ENCODE measurements at places on chromosomes 12 and 14.

GRCh38 chr14:35631071-35631805 lies 97.3 kb downstream of the INSM2 start:
- no peak for DNase-seq

DNA sequence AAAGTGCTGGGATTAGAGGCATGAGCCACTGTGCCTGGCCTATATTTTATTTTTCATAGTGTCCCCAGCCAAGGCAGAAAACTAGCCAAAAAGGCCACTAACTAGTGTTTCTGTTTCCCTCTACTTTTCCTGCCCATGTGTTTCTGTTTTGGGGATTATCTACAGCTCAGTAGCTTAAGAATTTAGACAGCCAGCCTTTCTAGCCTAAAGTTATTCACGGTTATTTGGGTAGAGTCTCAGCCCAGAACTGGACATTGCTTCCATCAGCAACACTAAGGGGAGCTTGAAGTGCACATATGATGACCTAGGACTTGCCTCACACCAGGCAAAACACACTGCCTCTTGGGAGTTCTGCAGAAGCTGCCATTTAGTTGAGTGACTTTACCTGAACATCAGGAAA lies 17.9 kb downstream of the PROX2 start:
- DNase-seq: no peak

DNA sequence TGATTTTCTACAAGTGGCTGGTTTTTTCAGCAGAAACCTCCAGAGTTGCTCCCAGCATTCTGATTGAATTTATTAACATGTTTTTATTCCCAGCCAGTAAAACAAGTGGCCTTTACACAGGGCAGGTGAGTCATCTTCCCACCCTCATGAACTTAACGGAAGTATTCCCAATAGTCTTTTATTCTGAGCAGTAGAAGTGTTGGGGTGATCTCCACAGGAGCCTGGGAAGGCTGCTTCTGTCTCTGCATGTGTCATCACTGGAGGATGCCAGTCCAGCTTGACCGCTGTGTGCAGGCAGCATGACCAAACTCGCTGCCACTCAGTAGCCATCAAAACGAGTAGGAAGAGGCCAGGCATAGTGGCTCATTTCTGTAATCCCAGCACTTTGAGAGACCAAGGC lies 13.4 kb upstream of the DNAH10 start:
- no peak for DNase-seq

- no peak for DNase-seq
Observed at GRCh38 chr14:44396226-44396625, 110.9 kb downstream of the FSCB start.

- DNase-seq: no peak
Observed at GRCh38 chr12:113270709-113271009, 49.4 kb downstream of the TPCN1 start.

- no peak for DNase-seq
Observed at GRCh38 chr14:22502007-22502406, 87.0 kb downstream of the DAD1 start.

GRCh38 chr14:75134644-75135043 lies 7.8 kb upstream of the NEK9 start:
- no peak for DNase-seq

GRCh38 chr14:69688299-69688649 lies 76.9 kb downstream of the SUSD6 start:
- no peak for DNase-seq

GRCh38 chr14:84937016-84937415 lies 592.9 kb upstream of the FLRT2 start:
- DNase-seq: no peak

DNA sequence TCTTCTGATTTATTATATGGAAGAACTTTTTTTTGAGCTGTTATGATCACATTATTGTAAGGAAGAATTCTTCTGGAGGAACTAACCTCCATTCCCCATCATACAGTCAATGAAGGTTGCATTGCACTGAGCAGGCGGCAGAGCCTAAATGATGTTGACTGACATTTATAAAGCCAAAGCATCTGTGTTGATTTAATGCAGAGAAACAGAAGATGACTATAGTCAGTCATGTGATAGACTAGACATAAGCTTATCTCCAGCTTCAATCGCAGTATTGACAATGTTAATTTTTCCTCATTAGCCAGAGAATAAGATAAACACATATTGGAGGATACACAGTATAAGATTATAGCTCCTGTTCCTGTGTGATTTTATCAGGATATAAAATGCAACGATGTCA lies 82.0 kb downstream of the PRICKLE1 start:
- DNase-seq: no peak

GRCh38 chr12:121400332-121401139 lies 618 bp downstream of the RNF34 start:
- DNase-seq: no peak

DNA sequence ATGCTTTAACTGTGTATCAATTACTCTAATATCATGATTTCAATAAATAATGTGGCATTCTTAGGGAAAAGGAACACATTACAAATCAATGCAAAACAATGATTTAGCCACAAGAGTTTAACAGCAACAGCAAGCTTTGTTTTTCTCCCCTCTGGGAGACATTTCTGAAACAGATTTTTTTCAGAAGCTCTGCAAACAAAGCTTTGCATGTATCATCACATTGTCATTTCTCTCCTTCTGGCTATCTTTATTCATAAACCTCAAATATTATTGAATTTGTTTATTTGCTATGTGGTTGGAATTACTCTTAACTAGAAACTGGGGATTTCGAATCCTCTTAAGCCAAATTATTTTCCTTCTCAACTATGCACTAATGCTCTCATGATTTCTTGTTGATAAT lies 278.4 kb upstream of the ATXN7L3B start:
- no peak for DNase-seq

- no peak for DNase-seq
Observed at GRCh38 chr14:35374263-35374712, 30.3 kb downstream of the NFKBIA start.

DNA sequence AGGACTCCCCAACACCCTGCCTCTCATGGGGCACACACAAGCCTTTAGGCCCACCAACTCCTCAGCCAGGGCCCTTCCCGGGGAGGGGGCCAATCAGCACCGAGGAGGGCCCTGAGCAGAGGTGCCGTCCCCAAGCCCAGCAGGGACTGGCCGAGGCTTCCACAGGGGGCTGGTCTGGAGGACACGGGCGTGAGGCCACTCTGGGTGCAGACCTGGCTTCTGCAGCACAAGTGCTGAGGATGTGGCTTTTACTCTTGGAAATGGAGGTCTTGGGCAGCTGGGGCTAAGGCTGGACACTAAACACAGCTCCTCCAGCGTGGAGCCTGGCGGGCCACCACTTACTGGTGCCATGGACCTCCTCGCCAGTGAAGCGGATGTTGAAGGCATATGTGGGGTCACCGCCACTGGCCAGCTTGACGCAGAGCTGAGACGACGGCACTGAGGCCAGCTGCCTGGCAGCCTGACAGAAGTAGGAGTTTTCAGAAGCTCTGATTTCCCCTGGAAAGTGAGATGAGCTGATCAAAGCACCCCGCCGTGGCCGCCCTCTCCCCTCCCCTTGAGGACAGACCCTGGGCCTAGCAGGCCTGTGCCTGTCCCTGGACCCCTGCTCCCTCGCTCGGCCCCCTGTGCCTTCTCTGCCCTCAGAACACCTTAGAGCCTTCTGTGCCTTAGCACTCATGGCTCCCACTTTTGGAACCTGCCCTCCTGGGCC lies 44.0 kb downstream of the TRAFD1 start:
- DNase-seq: no peak

- no peak for DNase-seq
Observed at GRCh38 chr12:102406033-102406584, 74.3 kb downstream of the IGF1 start.

DNA sequence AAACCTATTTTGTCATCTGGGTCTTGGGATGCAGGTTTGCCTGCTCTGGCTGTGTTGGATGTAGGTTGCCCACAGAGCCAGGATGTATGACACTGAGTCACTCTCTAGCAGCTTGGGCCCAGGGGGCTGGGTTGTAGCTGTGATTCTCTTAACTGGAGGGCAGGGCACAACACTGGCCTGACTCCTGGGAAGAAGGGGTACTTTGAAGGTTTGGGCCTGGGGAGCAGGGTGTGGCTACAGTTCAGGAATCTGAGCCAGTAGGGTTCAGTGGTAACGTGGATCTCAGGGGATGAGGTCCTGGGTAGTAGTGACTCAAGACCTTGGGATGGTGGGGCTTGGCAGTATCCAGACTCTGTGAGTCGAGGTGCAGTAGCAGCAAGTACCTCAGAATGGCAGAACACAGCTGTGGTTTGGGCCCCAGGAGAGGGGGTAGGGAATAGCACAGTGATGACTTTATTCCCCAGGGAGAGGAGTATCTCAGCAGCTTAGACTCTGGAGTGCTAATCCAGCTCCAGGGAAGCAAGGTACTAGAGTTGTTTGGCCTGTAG lies 25.7 kb downstream of the TBC1D15 start:
- DNase-seq: no peak

GRCh38 chr14:29712601-29713000 lies 215.0 kb downstream of the PRKD1 start:
- no peak for DNase-seq

- DNase-seq: no peak
Observed at GRCh38 chr12:26896913-26897312, 40.9 kb downstream of the INTS13 start.

- no peak for DNase-seq
Observed at GRCh38 chr12:109871668-109872314, 8.6 kb downstream of the GLTP start.

DNA sequence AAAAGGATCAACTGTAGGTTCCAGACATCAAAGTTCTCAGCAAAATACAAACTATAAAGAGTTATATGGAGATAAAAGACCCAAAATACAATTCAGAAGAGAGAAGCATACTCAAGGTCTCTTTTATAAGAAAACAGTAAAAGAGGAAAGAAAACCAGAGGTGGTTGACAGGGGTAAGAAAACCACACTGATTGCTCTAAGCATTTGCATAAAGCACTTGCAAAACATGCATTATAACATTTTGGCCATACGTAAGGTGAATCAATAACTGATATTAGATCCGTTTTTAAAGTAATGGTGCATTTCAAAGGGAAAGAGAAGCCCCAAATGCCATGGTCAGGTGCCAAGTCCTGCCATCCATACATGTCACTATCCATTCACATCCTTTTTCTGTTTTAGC lies 5.9 kb downstream of the DDHD1 start:
- DNase-seq: no peak

DNA sequence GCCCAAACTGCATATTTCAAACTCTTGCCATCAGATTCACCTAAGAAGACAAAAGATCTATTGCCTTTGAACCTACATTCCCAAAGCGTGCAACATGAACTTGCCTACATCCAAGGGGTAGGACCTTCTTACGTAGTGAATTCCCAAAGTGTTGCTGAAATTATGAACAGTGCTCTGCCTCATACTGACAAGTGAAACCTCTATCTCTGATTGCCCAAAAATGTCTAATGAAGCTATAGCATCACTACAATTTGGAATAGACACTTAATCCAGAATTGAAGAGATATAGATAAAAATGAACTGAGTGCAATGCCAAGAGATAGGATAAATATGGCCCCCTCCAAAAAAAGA lies 31.1 kb downstream of the CLEC2D start:
- DNase-seq: no peak

GRCh38 chr12:85626001-85626783 lies 210.0 kb downstream of the RASSF9 start:
- no peak for DNase-seq

- DNase-seq: no peak
Observed at GRCh38 chr12:48882315-48882687, 16.6 kb upstream of the RND1 start.

DNA sequence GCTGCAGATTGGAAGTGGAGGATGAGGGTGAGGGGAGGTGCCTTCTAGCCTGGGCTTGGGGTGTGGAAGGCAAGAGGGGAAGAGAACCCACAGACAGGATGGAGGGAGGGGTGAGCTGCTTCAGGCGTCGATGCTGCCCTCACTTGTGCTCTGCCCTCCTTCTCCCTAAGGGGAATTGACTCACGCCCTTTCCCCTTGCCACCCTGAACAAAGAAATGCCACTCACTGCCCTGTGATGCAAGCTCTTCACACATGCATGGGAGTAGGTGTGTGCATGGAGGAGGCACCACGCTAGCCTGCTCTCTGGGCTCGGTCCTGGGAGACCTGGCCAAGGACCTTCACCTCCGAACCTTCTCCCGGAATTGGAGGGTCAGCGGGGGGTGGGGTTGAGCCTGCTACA lies 35.7 kb upstream of the PRMT8 start:
- DNase-seq: no peak

DNA sequence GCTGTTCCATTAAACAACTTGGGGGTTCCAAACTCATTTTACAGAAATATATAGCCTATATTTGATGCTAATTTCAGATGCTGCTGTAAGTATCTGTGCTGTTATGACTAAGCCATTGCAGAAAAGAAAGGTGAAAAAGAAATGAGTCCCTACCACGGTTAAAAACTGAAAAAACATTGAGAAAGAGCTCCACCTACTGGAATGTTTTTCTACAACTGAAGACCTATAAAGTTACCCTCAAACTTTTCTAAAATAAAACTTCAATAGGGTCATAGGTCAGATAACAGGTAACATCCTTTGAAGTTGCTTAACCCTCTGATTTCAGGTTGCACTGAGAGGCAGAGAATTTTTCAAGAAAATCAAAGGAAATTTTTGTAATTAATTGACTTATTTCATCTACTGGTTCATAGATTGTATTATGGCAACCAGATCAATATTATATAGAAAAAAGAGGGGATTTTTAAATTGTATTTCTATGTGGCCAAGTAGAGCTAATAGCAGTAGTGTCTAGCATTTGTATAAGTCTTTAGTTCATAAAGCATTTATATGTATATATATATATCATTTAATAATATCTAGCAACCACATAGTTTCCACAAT lies 279.9 kb downstream of the RPS29 start:
- no peak for DNase-seq

DNA sequence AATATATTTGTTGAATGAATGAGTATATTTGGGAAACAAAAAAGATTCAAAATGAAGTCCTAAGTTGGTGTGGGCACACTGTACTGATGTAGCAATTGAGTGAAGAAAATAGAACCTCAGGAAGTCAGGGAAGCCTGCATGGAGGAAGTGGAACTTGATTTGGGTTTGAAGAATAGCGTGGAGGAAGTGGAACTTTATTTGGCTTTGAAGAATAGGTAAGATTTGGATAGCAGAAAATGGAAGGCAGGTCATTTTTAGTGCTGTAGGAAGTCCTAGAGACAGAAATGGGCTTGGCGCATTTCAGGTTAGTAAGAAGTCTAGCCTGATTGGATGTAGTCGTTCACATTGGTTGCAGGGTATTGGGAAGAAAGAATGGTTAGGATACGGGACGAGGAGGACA lies 5.4 kb downstream of the C12orf75 start:
- DNase-seq: no peak

GRCh38 chr14:68911594-68912227 lies 67.4 kb downstream of the ACTN1 start:
- no peak for DNase-seq

DNA sequence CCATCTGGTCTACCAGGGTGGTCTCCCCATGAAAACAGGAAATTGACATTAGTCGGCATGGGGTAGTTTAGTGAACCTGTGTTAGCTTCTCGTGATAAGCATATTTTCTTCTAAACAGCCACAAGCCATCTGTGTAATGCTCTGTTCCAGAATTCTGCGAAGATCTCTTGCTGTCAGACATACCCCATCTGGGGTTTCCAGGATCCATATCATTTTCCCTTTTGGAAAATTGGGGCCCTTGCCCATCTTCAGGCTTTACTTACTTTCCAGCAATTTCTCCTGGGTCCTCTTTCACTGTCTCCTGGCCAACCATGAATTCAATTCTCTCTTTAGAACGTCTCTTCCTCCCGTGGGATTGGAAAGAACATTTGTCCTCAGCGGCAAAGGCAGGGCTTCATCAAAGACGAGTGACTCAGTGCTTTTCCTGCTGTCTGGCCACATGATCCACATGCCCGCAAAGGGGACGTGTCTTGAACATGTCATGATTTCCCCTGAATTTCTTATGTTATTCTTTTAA lies 21.4 kb upstream of the NCOR2 start:
- no peak for DNase-seq

- no peak for DNase-seq
Observed at GRCh38 chr12:46174061-46174662, 94.7 kb downstream of the SLC38A1 start.
